ENCODE measurements at places on chromosomes 4 and X.

DNA sequence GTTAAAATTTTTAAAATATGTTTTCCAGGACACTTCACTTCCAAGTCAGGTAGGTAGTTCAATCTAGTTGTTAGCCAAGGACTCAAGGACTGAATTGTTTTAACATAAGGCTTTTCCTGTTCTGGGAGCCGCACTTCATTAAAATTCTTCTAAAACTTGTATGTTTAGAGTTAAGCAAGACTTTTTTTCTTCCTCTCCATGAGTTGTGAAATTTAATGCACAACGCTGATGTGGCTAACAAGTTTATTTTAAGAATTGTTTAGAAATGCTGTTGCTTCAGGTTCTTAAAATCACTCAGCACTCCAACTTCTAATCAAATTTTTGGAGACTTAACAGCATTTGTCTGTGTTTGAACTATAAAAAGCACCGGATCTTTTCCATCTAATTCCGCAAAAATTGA, 49.7 kb downstream of the XIAP start:
- no peak for DNase-seq
- peaks cover 20% of the 10 kb centered on the region for H3K36me3 ChIP-seq
- H3K27me3 ChIP-seq = no peaks in the 10 kb centered on the region
- H3K27ac ChIP-seq = no peak overlapping the region
- H3K4me1 ChIP-seq = peaks cover 12% of the 10 kb centered on the region
- H3K4me3 ChIP-seq = no peak overlapping the region

GRCh38 chr4:106835919-106836318, 200.2 kb downstream of the DKK2 start:
- no peaks in the 10 kb centered on the region for H3K27me3 ChIP-seq
- no peaks in the 10 kb centered on the region for H3K4me1 ChIP-seq
- H3K27ac ChIP-seq = no peak overlapping the region
- no peak for DNase-seq

DNA sequence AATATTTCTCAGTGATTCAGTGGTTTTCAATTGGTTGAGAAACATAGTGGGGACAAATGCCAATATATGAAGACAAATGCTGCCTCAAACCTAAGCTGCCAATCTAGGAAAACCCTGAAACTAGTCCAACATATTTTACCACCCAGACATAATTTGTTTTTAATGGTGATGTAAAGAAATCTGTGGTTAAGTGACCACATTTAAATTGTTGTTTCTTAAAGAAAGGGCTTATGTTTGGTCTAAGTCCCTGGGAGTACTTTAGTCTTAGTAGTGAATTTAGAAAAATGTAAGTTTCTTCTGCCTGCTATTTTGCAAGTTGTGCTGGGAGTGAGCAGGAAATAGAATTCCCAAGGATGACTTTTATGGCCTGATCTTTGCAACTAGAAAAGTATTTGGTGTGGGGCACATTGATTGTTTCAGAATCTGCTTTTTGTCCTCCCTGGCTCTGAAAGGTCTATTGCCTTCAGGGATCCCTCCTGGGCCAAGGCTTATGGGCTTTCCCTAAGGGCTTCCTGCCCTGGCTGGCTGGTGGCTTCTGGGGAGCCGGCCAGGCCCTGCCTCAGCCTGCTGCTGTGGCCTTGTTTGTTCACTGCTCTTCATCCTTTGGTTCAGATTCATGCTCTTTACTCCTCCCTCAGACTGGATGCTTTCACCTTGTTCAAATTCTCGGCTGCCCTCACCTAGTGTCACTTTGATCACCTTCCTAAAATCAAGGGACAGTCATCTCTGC, 169.8 kb upstream of the JADE1 start:
- no peak overlapping the region for H3K4me3 ChIP-seq
- no peaks in the 10 kb centered on the region for H3K4me1 ChIP-seq
- H3K27ac ChIP-seq = no peak overlapping the region
- H3K36me3 ChIP-seq = no peaks in the 10 kb centered on the region

DNA sequence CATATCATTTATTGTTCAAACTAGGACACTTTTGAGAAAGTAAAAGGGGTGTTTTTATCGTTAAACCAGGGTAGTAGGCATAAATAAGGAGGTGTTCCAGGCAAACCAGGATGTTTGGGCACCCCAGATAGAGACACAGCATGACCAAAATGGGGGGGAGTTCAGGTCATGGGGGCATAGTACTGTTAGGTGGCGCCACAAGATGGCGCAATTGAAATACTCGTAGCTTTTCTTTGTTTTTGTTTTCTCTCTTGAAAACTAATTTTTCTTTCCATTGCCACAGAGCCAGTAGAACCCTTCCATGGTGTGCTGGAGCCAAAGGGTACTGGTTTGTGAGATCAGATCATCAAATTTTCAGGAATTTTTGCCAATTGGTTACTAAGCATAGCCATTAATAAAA, 283.4 kb downstream of the BCOR start:
- no peak overlapping the region for H3K27ac ChIP-seq
- peaks cover 33% of the 10 kb centered on the region for H3K4me1 ChIP-seq
- H3K27me3 ChIP-seq = no peaks in the 10 kb centered on the region
- no peaks in the 10 kb centered on the region for H3K36me3 ChIP-seq

DNA sequence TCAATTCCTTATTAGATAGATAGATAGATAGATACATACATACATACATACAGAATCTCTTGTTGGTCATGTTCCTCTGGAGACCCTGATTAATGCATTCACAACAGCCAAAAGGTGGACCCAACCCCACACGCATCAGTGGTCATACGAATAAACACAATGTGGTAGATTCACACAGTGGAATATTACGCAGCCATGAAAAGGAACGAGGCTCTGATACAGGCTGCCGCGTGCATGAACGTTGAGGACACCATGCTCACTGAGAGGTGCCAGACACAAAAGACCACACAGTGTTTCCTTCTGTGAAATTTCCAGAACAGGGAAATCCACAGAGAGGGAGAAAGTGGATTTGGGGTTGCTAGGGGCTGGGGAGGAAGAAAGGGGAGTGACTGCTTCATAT, 136.7 kb downstream of the CRLF2 start:
- H3K36me3 ChIP-seq = no peaks in the 10 kb centered on the region
- no peak overlapping the region for H3K4me3 ChIP-seq
- no peak overlapping the region for H3K27ac ChIP-seq
- H3K4me1 ChIP-seq = no peaks in the 10 kb centered on the region

DNA sequence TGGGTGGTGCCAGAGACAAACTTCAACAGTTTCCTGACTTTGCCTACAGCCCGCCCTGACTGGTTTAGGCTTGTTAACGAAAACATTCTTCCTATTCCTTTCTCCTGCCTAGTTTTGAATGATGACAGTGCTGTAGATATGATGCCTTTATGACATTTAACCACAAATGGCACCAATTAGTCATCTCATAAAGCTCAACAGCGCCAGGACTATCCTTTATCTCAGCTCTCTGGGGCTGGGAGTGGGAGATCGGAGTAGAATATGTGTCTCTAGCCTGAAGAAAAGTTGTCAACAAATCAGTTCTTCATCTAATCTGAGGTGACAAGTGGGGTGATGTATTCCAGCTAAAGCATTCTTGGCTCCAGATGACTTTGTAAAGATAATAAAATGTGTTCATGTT, 64.6 kb upstream of the SH3RF1 start:
- H3K36me3 ChIP-seq = no peaks in the 10 kb centered on the region
- H3K27me3 ChIP-seq = no peaks in the 10 kb centered on the region
- H3K4me3 ChIP-seq = no peak overlapping the region

DNA sequence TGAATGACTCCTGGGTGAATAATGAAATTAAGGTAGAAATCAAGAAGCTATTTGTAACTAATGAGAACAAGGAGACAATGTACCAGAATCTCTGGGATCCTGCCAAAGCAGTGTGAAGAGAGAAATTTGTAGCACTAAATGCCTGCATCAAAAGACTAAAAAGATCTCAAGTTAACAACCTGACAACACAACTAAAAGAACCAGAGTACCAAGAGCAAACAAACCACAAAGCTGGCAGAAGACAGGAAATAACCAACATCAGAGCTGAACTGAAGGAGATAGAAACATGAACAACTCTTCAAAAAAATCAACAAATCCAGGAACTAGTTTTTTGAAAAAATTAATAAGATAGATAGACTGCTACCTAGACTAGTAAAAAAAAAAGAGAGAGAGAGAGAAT, 8.4 kb downstream of the CFAP299 start:
- no peaks in the 10 kb centered on the region for H3K36me3 ChIP-seq
- H3K27me3 ChIP-seq = peaks cover 5% of the 10 kb centered on the region
- DNase-seq = no peak

DNA sequence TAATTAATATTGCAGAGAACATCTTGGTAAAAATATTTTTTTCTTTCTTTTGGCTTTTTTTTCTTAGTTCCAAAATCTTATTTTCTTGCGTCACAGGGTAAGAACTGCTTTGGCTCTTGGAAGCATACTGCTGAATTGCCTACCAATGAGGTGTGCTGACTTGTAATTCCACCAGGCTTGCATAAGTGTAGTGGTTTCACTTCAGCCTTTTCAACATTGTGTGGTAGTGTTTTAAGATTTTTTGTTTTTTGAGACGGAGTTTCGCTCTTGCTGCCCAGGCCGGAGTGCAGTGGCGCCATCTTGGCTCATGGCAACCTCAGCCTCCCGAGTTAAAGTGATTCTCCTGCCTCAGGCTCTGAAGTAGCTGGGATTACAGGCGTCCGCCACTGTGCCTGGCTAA, 42.4 kb downstream of the N4BP2 start:
- peaks cover 25% of the 10 kb centered on the region for H3K36me3 ChIP-seq
- H3K27me3 ChIP-seq = no peaks in the 10 kb centered on the region
- no peak for DNase-seq
- H3K4me1 ChIP-seq = peaks cover 4% of the 10 kb centered on the region
- no peak overlapping the region for H3K27ac ChIP-seq

DNA sequence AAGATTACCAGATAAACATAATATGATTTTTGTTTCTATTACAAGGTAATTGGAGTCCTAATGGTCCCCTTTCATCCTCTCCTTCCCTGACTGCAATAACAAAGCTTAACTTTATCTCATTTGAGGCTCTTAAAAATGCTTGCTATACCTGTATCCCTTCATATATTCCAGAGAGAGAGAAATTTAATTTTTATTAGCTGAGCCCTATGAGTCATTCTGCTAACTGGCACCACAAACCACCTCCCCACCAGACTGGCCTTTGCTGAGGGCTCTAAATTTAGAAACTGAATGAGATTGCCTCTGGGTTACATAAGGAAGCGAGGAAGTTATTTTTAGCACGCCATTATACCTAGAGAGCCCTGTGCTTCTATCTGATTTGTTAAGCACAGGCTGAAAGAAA, 27.4 kb downstream of the CBLL2 start:
- no peak overlapping the region for H3K27ac ChIP-seq
- no peak overlapping the region for H3K4me3 ChIP-seq
- no peaks in the 10 kb centered on the region for H3K36me3 ChIP-seq

DNA sequence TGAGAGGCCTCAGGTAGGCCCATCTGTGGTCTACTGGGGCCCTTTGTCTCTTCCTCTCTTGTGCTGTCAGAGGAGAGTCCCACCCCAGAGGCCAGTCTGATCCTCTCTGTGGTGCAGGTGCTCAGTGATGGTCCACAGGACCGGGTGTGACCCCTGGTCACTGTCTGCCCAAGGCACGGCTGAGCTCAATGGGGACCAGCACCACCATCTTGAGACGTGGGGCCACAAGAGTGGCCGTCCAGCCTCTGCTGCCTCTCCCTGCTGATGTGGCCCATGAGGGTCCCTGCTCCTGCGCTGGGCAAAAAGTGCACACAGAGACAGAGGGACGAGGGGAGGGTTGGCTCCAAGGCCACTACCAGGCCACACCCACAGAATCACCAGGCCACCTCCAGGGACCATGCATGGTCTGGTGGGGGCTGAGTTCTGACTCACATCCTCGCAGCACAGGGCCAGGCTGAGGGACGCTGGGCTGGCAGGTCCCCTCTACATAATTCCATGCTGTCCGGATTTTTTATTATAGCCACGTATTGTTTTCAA, 88.3 kb downstream of the FAM53A start:
- no peaks in the 10 kb centered on the region for H3K4me1 ChIP-seq
- H3K27me3 ChIP-seq = peaks cover 2% of the 10 kb centered on the region
- no peaks in the 10 kb centered on the region for H3K36me3 ChIP-seq
- H3K27ac ChIP-seq = no peak overlapping the region

GRCh38 chr4:82848706-82849105, 42.2 kb downstream of the SEC31A start:
- no peak overlapping the region for H3K27ac ChIP-seq
- H3K4me1 ChIP-seq = peaks cover 12% of the 10 kb centered on the region
- DNase-seq = no peak
- peaks cover 63% of the 10 kb centered on the region for H3K36me3 ChIP-seq
- H3K4me3 ChIP-seq = no peak overlapping the region

DNA sequence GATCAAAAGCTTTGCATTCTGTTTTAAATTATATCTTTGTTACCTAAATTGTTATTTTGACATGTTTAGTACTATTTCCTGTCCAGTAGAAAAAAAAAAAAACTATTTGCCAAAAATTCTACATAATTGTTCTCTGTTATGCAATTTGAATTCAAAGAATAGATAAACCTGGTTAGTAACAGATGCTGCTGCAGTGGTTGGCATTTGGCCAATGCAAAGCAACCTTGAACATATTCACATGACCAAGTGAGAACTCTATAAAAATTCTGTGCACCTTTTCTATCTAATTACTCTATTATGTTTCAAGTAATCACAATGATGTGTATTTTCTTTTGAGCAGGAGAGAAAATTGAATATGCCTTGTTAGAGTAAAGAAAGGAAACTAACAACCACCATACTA, 1473.4 kb downstream of the RPA4 start:
- H3K4me3 ChIP-seq = no peak overlapping the region
- no peaks in the 10 kb centered on the region for H3K36me3 ChIP-seq
- H3K4me1 ChIP-seq = no peaks in the 10 kb centered on the region
- no peak overlapping the region for H3K27ac ChIP-seq
- DNase-seq = no peak

GRCh38 chrX:131987252-131987651, 35.9 kb upstream of the STK26 start:
- H3K36me3 ChIP-seq = peaks cover 7% of the 10 kb centered on the region
- H3K4me1 ChIP-seq = peaks cover 46% of the 10 kb centered on the region
- no peaks in the 10 kb centered on the region for H3K27me3 ChIP-seq
- DNase-seq = peak; percentile 39
- peak overlapping the region; percentile 58 for H3K4me3 ChIP-seq

GRCh38 chr4:22668301-22668700, 24.4 kb upstream of the GBA3 start:
- H3K27ac ChIP-seq = peak overlapping the region; percentile 56
- no peak for DNase-seq
- no peak overlapping the region for H3K4me3 ChIP-seq
- peaks cover 35% of the 10 kb centered on the region for H3K4me1 ChIP-seq

- DNase-seq = no peak
- H3K4me1 ChIP-seq = peaks cover 7% of the 10 kb centered on the region
- H3K27me3 ChIP-seq = peaks cover 44% of the 10 kb centered on the region
- no peak overlapping the region for H3K4me3 ChIP-seq
These were observed 16.7 kb upstream of the EXOSC9 start for GRCh38 chr4:121784401-121784800.

GRCh38 chr4:2412534-2412884, 5.9 kb downstream of the ZFYVE28 start:
- peak overlapping the region; percentile 97 for H3K27ac ChIP-seq
- H3K36me3 ChIP-seq = no peaks in the 10 kb centered on the region
- DNase-seq = peak; percentile 86
- peak overlapping the region; percentile 59 for H3K4me3 ChIP-seq

DNA sequence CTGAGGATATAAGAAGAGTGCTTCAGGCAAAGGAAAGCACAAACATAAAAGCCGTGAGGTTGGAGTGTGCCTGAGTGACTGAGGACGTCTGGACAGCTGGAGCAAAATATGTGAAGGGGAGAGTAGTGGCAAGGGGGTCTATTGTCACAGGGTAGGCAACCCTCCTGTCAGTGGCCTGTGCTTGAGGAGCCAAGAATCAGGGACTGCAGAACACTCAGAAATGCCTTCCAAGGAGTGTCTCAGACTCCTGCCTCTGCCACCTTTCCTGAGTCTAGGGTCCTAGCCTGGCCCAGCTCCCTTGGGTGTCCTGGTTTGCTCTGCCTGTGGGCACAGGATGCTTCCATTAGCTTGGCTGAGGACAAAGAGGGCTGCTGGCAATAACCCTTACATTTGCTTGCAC, 152.5 kb upstream of the PJA1 start:
- no peak overlapping the region for H3K4me3 ChIP-seq
- no peaks in the 10 kb centered on the region for H3K36me3 ChIP-seq
- H3K4me1 ChIP-seq = no peaks in the 10 kb centered on the region
- H3K27ac ChIP-seq = no peak overlapping the region
- peaks cover 3% of the 10 kb centered on the region for H3K27me3 ChIP-seq
